Mucosa of descending colon (tissue), 3 donors: ENCODE measurements at places on chromosomes 5 and 9. TPM values are rescaled to one million over a fixed set of nuclear protein-coding genes. Genes with fewer than 3 reads are reported as not detected.

FCN2 gene
- total RNA-seq, result not detected

DNA sequence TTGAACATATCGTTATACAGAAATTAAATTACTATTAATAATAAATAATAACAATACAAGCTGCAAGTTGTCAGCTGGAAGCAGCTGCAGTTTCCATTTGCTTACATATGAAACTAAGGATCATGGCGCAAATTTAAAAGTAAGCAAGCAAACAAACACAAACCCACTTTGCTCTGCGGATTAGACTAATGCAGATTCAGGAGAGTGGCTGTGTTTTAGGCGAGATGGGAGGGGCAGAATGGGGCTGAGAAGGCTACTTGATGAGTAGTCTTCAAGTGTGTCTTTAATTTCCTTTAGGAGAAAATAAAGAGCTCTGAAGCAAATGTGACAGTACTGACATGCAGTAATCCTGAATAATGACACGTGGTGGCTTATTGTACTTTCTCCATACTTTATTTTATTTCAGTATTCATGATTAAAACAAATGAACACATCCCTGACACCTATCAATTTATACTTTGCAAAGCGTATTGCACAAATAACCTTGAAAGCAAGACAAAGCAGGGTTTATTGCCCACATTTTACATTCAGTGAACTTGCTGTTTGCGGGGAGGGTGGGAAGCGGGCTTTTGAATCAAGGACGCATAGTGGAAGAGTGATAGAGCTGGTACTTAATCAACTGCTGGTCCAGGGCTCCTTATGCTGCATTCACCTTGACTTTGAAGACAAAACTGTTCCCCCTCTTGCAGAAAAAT is 221.4 kb upstream of the TRIM32 start:
- DNase-seq, result no peak

LCP2 gene
- 22.9 TPM for total RNA-seq

RLN2 gene
- total RNA-seq, result not detected

DNA sequence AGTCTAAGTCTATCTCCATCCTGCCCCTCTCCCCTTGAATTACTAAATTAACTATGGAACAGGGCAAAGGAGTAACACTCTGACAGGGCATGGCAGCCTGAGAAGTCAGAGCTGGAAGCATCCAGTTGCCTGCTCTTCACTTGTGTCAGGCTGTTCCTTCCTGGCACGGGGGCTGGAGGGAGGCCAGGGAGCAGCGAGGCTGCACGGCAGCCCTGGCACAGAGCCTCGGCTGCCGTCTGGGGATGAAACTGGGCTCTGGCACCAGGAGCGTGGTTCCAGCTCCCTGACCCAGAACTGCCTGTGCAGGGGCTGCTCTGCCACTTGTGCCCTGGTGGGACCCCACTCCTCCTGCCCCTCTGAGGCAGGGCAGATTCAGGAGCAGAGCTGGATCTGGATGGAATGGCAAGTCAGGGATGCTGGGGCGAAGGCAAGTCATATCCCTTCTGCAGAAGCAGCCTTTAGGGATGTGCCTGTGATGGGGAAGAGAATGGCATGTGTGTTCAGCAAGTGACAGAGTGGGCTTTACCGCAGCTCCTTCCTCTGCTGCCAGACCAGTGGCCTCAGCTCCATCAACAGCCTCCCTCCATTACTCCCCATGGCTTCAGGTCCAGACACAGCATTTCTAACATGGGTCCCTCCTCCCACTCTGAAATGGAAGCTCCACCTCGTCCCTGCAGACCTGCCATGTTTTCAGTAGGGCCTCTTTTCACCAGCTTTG is 42.2 kb upstream of the PDE8B start:
- no peak for DNase-seq

IFNA14 gene
- total RNA-seq, result not detected

- no peak for DNase-seq
Measured at GRCh38 chr5:179680780-179681401, at the start of gene CBY3. CBY3 (minus strand) TSS chr5:179681034; CDS start chr5:179680918, 116 bp downstream.

CYSRT1 gene
- total RNA-seq, result not detected

- no peak for DNase-seq
Measured at GRCh38 chr9:19513671-19514275, 105.0 kb downstream of the ACER2 start.

DNA sequence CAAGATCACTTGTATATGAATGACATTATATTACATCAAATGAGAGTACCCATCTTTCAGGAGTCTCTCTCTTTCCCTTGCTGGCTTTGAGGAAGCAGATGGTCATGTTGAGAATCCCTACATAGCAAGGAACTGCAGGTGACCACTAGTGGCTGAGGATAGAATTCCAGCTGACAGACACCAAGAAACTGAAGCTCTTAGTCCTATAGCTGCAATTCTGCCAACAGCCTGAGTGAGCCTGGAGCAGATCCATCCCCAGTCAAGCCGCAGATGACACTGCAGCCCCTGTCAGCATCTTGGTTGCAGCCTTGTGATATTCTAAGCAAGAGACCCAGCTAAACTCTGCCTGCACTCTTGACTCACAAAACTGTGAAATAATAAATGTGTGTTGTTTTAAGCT is 531.5 kb downstream of the CSNK1G3 start:
- DNase-seq, result no peak

FAM78A gene
- 3.9 TPM for total RNA-seq

DNA sequence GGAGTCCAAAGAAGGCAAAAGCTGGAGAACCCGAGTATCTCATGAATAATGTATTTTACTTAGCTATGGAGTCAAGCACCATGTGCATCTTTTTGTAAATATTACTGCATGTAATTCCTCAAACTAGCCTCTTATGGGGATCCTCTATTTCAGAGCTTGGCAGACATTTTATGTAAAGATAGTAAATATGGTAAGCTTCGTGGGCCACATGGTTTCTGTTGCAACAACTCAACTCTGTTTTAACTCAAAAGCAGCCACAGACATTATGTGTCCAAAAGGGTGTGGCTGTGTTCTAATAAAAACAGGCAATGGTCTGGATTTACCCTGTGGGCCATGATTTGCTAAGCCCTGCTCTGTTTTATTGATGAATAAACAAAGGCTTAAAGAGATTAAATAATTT is 17.3 kb downstream of the DAPK1 start:
- DNase-seq, result no peak

ADAMTS16 gene
- 0.35 TPM for total RNA-seq

GRCh38 chr5:177362610-177363507 is 5.1 kb downstream of the RGS14 start:
- DNase-seq, result peak; percentile 85

TRIO gene
- 231 TPM for total RNA-seq

DNA sequence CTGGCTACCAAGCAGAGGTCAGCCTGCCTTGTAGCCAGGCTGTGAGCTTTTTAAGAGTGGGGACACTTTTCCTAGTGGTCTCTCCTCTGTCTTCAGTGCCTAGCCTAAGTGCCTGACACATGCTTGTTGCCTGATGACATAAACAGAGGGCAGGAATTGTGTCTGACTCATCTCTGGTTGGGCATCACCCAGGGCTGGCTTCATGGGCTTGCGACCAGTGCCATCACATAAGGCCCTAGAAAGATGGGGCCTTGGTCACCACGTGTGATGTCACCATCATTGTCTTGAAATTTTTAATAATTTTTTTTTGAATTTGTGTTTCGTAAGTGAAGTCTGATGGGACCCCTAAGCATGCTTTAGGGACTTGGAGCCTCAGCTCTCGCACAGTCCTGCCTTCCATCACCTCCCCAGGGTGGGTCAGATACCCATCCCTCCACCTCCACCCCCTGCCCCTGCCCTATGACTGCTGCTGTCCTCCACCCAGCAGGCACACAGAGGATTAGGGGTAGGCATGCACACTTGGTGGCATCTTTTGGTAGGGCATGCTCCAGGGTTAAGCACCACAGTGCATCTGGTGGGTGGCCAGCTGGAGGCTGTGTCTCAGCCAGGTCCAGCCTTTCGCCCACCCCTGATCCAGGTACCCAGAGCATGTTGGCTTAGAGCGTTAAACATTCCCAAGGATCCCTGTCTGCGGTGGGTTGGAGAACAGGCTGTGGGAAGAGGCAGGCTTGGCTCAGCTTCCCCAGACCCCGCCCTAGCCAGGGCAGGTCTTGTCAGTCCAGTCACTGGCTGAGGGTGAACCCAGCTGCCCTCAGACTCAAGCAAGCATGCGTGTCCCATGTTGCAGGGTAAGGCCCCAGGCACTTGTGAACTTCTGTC is 80.1 kb upstream of the SH3PXD2B start:
- peak; percentile 61 for DNase-seq

GRCh38 chr9:120481846-120482245 is 98.1 kb downstream of the CDK5RAP2 start:
- no peak for DNase-seq

DNA sequence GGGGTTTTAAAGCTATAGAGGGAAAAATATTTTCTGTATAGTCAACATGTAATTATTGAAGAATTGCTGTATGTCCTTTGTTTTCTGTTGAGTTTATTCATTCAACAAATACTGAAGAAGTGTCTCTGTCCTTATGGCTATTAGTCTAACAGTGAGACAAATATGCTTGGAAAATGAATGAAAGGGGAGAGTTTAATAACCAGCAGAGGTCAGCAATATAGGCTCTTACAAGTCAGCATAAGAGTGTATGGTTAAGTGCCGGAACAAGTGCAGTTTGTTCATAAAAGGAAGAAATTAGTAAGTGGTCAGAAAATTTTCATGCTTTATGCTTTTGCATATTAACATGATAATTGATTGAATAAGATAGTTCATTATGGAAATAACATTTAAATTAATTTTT is 3.6 kb downstream of the SCAMP1 start:
- no peak for DNase-seq

DNA sequence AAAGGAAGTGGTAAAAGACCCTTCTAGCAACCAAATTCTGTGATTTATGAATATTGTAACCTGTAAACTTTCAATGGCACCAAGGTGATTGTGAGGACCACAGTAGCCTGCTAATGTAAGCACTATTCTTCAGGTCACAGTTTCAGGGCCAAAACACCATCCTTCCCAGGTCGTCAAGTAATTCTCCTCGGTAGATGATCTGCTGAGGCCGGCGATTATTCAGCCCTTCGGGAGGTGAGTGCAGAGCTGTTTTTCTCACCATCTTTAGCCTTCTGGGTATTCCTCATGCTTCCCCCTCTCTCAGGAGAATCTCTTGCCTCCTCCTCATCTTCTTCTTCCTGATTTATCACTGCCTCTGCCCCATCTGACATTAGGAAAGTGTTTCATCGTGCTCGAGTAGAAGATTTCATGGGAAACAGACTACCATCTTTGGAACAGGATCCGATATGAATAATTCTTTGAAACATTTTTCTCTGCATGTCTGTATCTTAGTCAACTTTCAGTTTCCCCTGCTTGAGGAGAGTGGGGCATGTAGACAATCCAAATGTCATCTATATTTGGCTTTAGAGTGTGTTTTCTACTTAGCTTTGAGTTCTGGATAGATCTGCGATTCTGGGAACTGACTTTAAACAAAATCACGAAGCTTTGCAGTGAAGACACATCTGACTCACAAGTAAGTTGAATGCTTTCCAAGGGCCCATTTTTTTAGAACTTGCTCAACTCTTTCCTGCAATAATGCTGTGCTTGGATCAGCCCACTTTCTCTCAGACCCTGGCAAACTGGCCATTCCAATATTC is 173.9 kb downstream of the AOPEP start:
- no peak for DNase-seq

GRCh38 chr5:170562166-170562874 is 58.5 kb downstream of the KCNIP1 start:
- DNase-seq, result no peak

DNA sequence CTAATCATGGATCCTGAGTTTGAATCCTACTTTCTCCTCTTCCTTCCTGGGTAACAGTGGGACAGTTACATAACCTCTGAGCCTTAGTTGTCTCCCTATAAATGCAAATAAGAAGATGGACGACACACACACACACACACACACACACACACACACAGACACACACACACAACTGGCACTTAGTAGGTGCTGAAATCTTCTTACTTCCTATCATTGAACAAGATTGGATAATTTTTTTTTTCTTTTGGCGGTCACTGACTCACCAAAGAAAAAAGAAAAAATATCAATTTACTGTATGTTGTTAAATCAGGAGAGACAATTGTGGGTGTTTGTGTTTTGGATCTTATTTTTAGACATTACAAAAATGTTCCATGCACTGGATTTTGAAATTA is 28.4 kb upstream of the TNFSF8 start:
- no peak for DNase-seq

PCSK5 gene
- 44.3 TPM for total RNA-seq

MOB3B gene
- total RNA-seq, result 41.7 TPM

DNA sequence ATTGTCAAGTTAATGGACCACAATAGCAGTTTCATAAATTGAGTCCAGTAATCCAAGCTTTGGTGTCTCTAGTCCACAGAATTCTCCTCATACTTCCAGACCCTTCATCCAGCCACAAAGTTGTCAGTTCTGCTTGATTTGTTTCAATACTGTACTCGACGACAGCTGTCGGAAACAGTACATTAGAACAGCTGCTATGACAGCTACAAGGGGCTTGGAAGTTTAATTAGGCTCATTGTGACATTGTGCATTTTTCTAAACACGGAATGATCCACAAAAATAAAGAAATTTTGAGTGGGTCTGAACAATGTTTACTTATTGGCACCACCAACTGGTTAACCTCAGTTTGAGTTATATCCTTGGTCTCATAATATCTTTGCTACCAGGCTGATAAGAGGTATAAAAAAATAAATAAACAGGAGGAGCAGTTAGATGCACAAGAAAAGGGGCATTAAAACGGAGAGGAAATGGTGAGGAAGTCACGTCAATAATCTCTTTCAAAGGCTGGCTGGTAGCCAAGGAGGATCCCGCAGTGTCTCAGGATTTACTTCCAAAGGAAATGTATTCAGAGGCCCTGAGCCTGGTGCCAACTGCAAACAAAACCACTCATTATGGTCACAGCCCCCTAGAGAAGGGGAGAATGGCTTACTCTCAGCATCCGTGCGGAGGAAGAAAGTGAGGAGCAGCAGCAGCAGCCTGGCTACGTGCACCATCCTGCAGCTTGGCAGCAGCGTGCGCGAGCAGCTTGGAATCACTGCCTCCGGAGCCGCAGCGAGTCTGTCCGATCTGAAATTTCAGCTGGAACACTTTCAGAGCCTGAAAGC is 933.8 kb upstream of the DMAC1 start:
- DNase-seq, result no peak

AFAP1L1 gene
- total RNA-seq, result 1.5 TPM

DNA sequence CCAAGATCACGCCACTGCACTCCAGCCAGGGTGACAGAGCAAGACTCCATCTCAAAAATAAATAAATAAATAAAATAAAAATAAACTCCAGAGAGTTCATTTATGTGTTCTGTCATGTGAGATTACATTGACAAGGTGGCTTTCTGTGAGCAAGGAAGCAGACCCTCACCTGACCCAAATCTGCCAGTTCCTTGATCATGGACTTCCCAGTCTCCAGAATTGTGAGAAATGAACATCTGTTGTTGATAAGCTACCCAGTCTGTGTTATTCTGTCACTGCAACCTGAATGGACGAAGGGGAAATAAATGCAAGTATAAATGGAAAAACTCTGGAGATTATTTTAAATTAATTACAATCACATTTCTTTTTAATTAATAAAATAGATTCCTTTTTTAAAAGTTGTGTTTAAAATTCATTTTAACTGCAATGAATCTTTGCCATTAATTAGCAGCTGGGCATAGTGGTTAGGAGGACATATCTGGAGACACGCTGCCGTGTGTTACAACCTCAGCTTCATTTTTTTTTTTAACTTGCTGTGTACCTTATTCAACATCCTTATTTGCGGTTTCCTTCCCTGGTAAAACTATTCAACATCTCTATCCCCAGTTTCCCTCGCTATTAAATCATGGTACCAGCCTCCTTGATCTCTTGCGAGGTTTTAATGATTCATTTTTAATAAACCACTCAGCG is 376.4 kb downstream of the CHSY3 start:
- no peak for DNase-seq
